ENCODE measurements at places on chromosomes 6 and 20.

GRCh38 chr20:63009988-63010769, 3.4 kb upstream of the BHLHE23 start:
- DNase-seq, result no peak

DNA sequence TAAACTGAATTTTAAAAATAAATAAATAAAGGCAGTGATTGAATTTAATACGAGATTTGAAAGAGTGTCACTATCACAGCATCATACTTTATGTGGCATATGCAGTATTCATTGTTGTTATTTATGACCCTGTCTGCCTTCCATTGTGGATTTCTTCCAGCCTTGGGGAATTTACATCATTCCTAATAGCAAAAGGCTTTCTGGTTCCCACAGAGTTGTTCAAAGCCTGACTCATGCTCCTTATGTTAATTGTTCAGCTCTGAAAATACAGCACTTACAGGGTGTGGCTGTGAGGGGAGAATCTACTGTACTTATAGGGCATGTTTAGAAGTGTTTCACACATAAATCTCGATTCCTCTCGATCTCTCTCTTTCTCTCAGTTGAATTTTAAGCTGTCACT, 54.4 kb downstream of the JAG1 start:
- peak; percentile 82 for DNase-seq

GRCh38 chr20:32509639-32510066, 75.5 kb downstream of the NOL4L start:
- peak; percentile 64 for DNase-seq

GRCh38 chr6:137723273-137724017, 143.6 kb upstream of the TNFAIP3 start:
- no peak for DNase-seq

DNA sequence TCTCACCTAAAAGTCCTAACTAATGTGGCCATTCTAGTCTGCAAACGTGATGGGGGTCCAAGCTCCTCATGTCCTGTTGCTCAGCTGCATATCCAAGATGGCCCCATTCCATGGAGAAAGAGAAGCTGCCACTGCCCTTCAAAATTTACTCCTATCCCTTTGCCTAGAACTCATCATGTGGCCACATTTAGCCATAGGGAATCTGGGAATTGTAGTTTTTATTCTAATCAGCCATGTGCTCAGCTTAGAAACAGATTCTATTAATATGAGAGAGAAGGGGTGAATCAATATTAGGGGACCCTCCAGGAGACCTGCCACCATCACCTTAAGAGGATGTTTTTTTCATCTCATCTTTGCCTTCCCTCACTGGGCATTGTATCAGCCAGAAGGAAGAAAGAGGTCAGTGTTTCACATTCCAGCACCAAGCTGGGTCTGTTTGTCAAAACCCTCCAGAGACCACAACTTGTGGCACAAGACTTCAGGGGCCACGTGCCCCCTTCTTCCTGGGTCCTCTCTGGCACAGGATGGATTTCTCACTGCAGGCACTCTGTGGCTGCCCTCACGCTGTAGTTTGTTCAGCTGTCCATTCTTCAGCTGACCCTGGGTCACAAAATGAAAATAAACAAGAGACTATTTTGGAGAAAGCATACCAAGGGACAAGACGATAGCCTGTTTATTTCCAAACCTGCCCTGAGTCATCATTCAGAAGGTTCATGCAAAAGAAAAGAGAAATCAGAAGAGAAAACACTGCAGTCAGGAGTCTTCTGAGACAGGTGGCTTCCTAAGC, 172.0 kb downstream of the EYA2 start:
- DNase-seq, result peak; percentile 23

DNA sequence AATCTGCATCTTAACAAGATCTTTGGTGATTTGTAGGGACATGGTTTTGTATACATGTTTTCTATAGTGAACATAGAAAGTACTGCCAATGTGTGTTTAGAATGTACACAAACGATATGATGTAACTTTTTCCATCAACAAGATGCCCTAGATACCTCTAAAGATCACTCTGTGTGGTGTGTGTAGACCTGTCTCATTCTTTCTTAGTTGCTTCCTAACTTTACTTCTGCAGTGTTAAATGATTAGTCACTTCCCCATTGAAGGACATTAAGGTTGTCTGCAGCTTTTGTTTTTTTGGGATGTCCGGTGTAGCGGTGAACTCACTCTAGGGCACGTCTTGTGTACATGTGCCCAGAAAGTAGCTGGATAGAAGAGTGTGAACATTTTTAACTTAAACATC, 35.9 kb downstream of the CDYL start:
- peak; percentile 13 for DNase-seq

DNA sequence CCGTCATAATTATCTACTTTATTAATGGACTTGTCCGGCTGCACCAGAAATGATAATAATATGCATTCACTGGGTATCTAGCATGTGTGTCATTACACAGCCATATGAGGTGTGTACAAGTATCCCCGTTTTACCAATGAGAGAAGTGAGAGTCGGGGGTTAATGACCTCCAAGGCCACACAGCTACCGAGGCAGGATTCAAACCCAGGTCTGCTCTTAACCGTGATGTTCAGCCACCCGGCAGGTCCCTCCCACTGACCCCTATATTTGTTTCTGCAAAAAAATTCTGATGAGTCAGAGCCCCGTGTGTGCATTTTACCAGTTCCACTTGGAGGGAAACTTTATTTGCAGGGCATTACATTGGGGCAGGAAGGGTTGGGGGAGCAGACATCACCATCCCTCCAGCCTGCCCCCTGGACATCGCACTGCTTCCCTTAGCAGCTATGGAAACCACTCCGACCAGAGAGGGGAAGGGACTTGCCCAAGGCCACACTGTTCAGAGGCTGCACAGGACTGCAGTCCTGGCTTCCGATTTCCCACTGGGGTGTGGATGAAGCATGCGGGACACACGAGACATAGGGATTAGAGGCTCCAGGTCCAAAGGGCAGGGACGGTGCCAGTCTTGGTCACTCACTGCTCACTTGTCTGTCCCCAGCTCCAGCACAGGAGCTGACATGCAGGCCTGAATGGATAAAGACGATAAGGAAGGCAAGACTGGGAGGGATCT, 10.1 kb upstream of the SRC start:
- no peak for DNase-seq

DNA sequence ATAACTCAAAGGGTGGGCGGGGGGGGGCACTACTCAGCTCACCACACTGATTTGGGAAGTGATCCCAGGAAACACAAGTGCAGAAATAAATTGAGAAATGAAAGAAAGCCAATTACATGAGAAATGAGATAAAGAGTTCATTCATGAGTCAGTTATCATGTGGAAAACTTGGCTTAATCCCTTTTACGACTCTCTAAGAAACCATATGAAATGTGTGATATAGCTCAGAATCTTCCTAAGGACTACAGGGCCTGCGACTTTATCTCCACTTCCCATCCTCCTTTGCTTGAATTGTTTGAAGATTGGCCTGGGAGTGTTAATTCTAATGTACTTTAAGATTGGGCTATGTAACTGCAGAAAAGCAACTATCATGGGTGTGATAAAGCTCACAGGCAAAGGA, 3.6 kb upstream of the BTN2A2 start:
- DNase-seq, result no peak

DNA sequence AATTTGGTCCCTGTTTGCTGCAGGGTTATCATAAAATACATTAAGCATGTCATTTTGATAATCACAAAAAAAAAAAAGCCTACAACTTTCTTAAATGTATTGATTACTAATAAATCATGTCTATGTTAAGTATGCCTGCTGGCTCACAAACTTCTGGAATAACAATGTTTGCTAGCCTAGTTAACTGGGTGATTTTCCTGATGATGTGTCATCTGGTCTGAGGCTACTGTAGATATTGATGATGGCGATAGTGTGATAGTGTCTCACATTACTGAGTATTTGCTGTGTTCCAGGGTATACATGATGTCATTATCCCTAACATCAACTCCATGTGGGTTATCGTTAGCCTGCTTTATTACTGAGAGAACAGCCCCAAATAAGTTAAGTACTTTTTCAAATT, 86.2 kb upstream of the VSTM2L start:
- DNase-seq, result peak; percentile 1

DNA sequence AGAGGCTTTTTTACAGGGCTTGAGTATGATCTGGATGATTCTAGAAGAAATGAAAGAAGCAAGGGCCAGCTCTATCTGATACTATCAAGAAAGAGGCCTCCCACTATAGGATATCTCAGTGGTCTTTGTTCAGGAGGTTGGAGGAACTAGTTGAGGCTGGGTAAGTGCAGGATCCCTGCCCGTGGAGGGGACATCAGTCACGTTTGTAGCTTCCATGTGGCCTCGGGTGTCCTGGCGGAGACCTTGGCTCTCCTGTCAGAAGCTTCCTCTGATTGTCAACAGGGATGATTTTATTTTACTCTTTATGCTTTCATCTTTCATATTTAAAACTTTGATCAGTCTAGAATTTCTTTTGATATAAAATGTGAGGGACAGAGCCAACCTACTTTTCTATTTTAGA, 86.6 kb downstream of the PHACTR3 start:
- no peak for DNase-seq

DNA sequence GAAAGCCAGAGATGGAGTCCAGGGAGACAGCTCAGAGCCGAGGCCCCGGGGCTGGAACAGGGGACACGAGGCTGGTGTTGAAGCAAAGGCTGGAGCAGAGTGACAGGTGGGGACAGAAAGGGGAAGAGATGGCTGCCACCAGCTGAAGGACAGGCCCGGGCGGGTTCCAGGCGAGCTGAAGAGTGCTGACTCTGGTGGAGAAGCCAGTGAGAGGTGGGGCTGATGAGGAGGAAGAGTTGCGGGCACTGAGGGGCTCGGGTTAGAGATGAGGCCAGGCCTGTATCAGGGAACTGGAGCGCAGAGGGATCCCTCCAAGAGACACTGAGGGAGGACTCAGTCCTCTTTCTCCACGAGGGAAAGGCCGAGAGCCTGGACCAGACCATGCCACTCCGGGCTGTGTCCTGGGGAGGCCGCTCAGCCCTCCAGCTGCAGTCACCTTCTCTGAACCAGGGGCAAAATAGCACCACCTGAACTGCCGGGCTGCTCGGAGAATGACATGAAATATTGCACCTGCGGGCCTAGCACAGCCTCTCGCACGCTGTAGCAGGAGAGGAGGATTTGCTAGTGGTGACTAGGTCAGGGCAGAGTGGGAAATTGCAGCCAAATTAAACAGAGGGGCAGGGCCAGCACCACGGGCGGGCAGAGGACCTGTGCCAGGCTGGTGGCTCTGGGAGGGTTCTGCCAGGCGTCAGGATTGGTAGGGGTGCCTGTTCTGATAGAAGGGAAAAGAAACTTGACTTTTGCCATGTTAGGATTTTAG, 175.9 kb downstream of the ZDHHC14 start:
- no peak for DNase-seq

DNA sequence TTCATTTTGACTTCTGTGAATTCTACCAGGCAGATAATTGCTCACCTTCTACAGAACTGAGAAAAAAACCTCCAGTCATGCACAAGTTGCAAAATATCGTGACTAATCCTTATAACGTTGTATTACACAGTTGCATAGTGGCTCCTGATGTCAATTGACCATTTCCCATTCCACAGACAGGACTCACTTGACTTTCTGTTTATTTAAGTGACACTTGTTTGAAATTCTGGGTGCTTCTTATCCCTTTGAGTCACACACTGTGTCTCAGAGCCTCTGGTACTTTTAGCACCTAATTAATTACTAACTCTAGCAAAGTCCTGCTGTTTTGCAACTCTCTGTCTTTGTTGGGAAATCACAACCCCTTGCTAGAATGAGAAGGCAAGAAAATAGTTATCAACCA, 16.2 kb upstream of the RSPO3 start:
- DNase-seq, result peak; percentile 79

GRCh38 chr6:2305951-2306350, 60.5 kb upstream of the GMDS start:
- no peak for DNase-seq

DNA sequence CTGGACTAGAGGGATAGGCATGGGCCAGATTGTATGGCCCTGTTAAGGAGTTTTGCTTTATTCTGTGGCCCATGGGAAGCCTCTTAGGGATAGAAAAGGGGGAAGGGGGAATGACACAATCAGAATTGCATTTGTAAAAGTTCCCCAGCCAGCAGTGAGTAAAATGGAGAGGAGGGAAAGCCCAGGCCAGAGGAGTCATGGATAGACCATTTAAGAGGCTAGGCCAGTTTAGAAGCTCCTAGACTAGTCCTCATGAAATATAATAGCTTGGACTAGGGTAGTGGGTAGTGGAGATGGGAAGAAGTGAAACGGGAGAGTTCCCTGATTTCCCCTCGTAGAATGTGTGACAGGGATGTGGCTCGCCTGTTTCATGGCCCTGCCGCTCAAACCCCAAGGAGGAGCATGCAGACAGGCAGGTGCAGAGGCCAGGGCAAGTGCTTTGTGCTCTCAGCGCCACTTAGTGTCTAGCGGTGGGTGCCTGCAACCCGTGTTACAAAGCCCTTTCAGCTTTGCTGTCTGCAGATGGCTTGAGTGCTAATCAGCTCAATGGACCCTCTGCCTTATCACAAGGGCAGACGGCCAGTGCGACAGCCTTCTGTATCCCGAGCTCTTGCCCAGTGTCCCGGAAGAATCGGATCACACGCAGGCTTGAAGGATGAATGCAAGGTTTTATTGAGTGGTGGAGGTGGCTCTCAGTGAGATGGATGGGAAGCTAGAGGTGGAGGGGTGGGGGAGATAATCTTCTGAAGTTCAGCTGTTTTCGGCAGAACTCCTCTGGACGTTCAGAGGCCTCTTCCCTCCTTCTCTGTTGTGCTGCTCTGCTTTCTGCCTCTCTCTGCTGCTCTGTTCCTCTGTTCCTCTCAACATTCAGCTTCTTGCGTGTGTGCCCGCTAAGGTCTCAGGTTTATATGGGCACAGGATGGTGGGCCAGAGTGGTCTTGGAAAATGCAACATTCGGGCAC, 141.1 kb downstream of the CEP57L1 start:
- DNase-seq, result no peak

- no peak for DNase-seq
Observed at GRCh38 chr6:150134280-150134920, 8.4 kb upstream of the PPP1R14C start.

GRCh38 chr20:62832212-62832922, 15.5 kb downstream of the COL9A3 start:
- DNase-seq, result no peak

GRCh38 chr6:157770946-157771345, 52.1 kb upstream of the SNX9 start:
- DNase-seq, result peak; percentile 51

- no peak for DNase-seq
Observed at GRCh38 chr6:73174646-73175045, 50.6 kb downstream of the KHDC1L start.

DNA sequence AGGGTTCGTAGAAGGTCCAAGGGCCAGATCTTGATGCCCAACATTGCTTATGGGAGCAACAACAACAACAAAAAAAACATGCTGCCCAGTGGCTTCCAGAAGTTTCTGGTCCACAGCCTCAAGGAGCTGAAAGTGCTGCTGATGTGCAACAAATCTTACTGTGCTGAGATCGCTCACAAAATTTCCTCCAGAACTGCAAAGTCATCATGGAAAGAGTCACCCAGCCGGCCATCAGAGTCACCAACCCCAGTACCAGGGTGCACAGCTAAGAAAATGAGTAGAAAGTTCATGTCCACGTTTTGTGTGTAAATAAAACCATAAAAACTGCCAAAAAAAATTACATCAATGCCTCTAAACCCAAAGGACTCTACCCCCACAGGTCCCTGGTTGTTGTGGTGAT, 3.8 kb downstream of the HLA-DPB1 start:
- no peak for DNase-seq

- DNase-seq, result peak; percentile 2
Observed at GRCh38 chr20:40797425-40797824, 108.4 kb upstream of the MAFB start.

Measured in HFFc6 (cell line).